Stimulated activated CD8-positive, alpha-beta memory T cell treated with anti-CD3 and anti-CD28 coated beads, Interleukin-4, amount 100 ng/mL, for 48 hours (primary cell): ENCODE measurements at places on chromosomes 16 and 17.
A peak's percentile ranks its signal among the peaks of the same experiment; 100 is the strongest.

DNA sequence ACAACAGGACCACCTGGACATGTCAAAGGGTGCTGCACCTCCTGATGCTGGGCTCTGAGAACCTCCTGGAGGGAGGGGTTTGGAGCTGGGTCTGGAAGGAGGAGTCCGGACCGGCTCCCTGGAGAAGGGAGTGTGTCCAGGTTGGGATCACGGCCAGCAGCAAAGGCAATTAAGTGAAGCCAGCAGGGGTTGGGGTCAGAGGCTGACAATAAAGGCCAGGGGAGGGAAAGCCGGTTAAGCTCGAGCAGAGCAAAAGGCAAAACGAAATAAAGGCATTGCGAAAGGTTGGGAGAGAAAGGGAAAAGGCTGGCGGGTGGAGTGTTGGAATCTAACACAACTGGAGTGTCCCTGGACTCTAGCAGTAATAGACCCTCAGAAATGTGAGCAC, 992 bp upstream of the CACNG4 start:
- no peak for DNase-seq

DNA sequence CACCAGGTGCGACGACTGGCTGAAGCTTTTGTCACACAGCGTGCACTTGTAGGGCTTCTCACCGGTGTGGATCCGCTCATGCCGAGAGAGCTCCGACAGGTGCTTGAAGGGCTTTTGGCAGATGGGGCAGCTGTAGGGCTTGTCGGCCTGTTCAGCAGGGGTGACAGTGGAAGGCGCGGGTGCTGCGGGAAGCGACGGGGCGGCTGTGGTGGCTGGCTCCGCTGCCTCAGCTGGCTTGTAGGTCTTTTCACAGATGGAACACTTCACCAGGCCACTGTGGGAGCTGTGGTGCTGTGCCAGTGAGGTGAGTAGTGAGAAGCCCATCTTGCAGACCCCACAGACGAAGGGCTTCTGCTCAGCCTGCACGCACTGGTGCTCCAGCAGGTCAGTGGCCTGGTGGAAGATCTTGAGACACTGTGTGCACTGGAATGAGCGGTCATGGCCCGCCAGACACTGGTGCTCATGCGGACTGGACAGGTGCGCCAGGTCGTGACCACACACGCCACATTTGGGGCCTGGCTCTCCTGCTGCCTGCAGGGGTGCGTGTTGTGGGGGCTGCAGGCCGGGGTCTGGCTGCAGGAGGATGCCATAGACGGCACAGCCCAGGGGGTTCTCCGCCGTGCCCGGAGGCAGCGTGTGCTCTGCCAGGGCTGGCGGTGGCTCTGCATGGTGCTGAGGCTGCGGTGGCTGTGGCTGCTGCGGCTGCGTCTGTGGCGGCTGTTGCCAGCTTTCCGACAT, 2.8 kb downstream of the ZNF319 start:
- no peak for DNase-seq

- peak; percentile 84 for DNase-seq
Observed at GRCh38 chr17:32253117-32253611, 12.5 kb upstream of the RHBDL3 start.

- DNase-seq: no peak
Observed at GRCh38 chr17:64277831-64278562, 14.9 kb upstream of the TEX2 start.

DNA sequence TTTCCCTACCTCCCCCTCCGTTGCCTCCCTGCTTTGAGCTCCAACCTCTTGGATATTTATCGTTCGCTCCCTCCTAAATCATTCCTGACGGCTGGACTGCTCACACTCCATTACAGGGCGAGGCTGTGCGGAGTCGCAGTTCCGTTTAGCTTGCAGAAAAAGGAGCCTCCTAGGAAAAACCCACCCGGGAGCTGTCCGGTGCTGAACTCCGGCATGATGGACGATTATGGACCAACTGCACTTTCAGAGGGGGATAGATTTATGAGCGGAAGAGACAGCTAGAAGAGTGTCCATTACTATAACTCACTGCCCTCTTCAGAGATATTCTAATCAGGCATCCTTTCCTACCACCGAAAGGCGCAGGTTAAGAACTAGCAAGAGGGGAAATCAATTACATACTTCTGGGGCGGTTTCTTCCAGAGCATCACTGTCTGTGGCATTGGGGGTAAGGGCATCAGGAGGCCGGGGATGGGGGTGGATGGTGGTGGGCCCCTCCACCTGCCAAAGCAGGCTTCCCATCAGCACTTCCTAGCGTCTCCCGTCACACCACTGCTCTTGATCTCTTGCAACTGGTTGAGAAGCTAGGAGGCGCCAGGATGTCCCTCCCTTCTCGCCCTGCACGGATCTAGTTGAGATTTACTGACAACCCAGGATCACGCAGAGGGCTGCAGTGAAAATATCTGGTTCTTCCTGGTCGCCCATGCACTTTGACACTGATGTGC, 251.2 kb downstream of the ENGASE start:
- DNase-seq: peak; percentile 26

- peak; percentile 34 for DNase-seq
Observed at GRCh38 chr16:81808933-81809480, 29.9 kb downstream of the PLCG2 start.

- DNase-seq: no peak
Observed at GRCh38 chr16:89905511-89906139, 13.0 kb upstream of the MC1R start.

- DNase-seq: no peak
Observed at GRCh38 chr17:12917399-12917798, 100.4 kb downstream of the ELAC2 start.

DNA sequence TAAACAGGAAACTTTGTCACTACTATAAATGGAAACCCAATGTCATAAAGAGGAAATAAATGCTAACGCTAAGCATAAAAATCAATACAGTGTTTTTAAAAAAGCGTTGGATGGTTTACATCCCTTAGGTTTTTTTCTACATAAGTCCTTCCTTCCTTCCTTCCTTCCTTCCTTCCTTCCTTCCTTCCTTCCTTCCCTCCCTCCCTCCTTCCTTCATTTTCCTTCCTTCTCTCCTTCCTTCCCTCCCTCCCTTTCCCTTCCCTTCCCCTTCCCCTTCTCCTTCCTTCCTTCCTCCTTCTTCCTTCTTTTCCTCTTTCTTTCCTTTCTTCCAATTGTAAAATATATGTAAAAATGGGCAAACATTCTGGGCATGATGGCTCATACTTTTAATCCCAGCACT, 108.3 kb downstream of the HAPSTR1 start:
- no peak for DNase-seq

GRCh38 chr16:59880611-59881010, 1146.5 kb upstream of the GOT2 start:
- DNase-seq: no peak

DNA sequence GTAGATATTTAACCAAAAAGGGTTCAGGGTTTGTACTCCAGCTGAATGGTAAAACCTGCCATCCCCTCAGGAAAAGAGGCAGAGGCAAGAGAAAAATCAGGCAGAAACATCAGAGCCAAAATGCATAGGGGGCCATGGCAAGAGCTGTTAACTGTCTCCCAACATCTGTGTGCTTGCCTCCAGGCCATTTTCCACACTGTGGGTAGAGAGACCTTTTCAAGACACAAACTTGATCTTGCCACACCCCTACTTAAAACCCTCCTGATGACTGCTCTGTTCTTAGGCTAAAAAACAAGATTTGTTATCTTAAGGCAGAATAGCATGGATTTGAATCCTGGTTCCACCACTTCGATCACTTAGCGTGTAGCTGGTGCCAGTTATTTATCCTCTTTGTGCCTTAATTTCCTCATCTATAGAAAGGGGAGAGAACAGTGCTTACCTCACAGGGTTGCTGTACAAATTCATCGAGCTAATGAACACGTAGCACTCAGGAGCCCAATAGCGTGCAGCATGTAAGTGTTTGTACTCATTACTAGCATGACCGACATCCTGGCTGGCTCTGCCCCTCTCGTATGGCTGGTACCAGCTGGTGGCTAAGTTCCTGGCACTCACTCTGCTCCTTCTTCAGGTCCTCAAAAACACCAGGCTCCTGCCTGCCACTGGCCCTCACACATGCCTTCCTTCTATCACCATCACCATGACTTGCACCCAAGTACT, 25.8 kb downstream of the STAT3 start:
- DNase-seq: no peak

DNA sequence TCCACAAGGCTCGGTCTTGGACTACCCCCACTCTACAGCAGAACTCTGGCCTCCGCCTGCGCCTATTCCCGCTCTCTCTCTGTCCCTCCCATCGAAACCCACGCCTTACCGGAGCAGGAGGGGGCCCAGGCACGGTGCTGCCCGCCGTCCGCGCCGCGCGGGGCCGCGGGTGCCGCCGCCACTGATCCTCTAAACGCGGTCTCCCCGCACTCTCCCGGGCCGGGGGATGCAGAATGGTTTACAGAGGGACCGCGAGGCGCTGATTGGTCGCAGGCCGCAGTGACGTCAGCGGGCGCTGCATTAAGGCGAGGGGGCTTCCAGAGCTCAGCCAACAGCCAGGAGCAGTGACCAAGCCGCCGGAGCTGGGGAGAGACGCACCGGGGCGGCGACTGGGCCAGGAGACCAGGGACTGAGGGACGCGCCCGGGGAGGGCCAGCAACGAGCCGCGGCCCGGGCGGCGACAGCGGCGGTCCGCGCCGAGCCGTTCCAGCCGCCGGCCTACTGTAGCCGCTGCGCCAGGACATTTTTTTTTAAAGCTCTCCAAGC, 747 bp upstream of the LHX1 start:
- peak; percentile 50 for DNase-seq

DNA sequence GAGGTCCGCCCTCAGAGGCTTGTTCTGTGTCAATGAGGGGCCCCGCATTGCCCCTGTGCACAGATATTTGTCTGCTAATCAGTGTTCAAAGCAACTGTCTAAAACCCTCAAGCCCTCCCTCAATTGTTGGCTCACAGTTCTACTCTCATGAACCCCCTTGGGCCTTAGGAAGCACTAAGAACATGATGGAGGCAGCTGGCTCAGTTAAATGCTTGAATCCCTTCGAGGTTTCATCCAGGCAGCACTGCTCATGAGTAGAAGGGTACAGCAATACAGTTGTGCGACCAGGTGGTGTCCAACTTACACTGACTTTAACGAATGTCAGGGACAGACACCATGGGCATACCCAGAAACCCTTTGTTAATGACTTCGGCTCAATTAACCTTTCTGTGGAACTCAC, 89.2 kb upstream of the WSCD1 start:
- no peak for DNase-seq

GRCh38 chr16:84476401-84476800, 28.1 kb downstream of the MEAK7 start:
- no peak for DNase-seq

GRCh38 chr16:27880287-27880686, 183.2 kb downstream of the GSG1L start:
- no peak for DNase-seq

GRCh38 chr17:42780851-42781638, 635 bp downstream of the WNK4 start:
- no peak for DNase-seq

DNA sequence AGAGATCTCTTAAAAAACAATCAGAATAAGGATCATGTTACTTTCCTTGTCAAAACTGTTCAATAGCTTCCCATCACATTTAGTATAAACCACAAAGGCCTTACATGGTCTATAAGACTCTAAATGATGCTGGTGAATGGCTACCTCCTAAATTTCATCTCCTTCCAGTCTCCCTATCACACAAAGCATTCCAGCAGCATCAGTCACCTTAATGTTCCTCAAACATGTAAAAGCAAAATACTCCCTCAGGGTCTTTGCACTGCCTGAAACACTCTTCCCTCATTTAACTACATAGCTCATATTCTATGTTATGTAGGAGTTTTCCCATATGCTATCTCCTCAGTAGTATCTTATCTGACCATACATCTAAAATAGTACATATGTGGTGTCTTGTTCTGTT, 53.5 kb upstream of the INTS2 start:
- no peak for DNase-seq

GRCh38 chr17:82334622-82335394, 1.2 kb upstream of the SECTM1 start:
- DNase-seq: no peak

- DNase-seq: no peak
Observed at GRCh38 chr17:57329380-57330214, 73.3 kb downstream of the MSI2 start.

- no peak for DNase-seq
Observed at GRCh38 chr16:9713156-9713555, 469.1 kb downstream of the GRIN2A start.

DNA sequence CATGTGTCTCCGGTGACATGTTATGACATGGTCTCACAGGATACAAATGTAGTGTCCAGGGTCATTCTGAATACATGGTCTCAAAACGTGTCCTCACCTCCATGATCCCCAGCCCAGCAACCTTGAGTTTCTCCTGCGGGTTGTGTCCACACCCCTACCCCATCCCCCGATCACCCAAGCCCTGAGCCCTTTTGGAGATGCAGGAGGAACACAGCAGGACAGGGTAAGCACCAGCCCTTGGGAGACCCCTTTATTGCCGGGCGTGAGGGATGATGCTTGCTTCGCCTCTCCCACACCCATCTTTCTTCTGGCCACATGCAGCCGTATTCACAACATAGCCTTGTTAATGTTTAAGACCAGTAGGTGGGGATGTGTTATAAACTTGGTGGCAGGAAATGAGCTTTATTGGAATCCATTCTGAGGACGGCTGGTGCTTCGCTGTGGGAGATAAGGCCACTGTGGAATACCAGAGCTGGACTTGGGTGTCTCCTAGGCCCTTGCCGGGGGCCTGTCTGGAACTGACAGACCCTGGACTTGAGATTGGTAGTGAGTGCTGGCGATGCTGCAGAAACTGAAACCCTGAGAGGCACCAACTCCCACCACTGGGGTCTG, 5.5 kb downstream of the TMEM132E start:
- no peak for DNase-seq

GRCh38 chr16:28915181-28915580, 9.9 kb downstream of the RABEP2 start:
- DNase-seq: no peak

DNA sequence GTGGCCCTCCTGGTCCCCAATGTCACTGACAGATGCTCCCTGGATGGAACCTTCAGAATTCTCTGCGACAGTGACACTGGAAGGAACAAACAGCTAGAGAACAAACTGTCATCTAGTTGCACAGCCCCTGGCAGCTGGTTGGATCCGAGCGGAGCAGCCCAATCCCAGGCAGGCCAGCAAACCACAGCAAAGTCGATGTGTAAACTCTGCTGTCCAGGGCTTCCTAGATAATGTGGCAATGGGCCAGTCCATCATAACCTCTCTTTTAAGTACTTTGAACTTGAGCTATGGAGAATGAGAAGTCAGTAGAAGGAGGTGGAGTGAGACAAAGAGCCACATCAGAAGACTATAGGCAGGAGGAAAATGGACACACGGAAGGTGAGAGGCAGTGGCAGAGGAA, 323.0 kb downstream of the CBLN1 start:
- DNase-seq: no peak

DNA sequence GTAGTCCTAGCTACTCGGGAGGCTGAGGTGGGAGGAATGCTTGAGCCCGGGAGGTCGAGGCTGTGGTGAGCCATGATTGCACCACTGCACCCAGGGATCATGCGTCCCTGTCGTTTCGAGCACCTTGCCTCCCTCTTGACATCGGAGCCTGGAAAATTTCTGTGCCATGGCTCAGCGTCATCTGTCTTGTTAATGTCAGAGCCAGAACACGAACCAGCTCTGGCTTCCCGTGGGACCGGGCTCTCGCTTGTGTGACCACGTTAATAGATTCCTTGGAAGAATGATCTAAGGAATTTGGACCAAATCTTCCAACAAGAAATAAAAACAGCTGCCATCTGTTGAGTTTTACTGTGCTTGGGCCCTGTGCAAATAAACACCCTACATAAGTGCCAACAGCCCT, 117.7 kb downstream of the ABCC1 start:
- no peak for DNase-seq
